ENCODE measurements at places on chromosomes 4 and X.

DNA sequence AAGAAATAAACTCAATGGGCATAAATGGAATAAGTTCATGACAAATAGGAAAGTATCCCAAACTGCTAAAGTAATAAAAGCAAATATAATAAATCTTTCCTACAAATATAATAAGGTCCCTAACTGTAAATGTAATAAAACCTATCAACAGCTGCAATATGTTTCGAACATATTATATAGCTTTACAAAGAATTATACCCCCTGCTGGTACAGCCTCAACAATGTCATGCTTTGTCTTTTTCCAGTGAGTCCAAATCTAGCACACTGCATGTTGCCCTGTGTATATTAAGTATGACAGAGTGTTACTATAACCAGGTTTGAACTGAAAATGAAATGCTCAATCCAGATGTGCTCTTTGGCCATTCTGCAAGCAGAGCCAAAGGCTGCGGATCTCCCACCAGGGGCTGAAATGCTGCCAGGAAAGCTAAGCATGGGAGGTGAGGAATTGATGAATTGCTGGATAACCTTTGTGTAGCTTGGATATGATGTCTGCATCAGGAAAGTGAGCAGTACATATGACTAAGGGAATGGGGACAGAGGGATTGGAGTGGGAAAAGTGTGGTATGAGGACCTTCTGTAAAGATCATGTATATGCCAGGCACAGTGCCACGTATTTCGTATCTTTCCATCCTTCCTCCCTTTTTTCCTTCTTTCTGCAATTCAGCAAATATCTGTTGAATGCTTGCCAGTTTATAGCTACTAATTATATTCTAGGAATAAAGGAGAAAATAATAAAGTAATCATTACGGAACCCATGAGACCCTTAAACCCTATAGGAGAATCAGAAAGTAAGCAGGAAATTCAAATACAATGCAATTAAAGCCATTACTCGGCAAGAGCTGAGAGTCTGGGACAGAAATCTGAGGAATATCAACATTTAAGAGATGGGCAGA is 954.6 kb upstream of the LCORL start:
- no peak for DNase-seq

GRCh38 chr4:37573566-37573965 is 112.6 kb downstream of the RELL1 start:
- DNase-seq: no peak

DNA sequence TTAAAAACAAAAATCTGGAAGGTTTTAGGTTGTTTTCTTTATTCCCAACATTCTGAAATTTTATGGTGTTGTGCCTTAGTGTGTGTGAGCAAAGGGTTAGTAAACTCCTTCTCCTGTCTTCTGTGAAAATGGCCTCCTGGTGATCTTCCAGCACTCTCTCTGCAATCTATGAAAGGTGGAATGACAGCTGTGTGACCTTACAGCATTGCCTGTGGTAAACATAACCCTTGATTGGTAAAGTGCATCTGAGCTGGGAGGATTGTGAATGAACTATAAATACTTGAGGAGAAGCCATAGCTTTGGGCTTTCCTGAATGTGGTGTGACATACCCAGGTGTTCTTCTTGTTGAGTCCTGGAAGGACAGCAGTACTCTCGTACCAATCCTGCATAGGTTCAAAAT is 10.0 kb downstream of the ART3 start:
- DNase-seq: no peak

DNA sequence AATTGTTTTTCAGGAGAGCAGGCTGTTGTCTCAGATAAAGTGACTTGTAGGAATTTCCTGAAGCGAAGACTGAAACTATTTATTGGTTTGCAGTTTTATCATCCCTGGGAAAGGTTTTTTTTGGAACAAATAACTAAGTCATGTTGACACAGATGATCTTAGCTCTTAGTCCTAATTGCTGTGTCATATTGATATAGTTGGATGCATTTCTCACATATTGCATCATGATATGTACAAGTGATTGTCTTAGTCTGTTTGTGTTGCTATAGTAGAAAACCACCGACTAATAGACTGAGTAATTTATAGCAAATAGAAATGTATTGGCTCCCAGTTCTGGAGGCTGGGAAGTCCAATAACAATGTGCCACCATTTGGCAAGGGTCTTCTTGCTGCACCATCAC is 397.5 kb upstream of the PPP1R2C start:
- no peak for DNase-seq

DNA sequence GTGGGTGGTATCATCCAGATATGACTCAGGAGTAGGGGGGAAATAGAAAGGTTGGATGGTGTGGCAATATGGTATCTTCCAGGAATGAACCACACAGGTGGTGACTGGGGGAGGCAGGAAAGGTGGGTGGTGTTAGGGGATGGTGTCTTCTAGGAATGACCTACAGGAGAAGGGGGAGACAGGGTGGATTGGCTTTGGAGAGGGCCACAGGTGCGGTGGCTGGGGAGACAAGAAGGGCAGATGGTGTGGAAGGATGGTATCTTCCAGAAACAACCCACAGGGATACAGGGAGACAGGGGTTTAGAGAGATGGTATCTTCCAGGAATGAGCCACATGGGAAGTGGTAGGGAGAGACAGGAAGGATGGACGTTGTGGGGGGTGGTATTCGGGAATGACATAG is 64.0 kb downstream of the MAOA start:
- DNase-seq: no peak

DNA sequence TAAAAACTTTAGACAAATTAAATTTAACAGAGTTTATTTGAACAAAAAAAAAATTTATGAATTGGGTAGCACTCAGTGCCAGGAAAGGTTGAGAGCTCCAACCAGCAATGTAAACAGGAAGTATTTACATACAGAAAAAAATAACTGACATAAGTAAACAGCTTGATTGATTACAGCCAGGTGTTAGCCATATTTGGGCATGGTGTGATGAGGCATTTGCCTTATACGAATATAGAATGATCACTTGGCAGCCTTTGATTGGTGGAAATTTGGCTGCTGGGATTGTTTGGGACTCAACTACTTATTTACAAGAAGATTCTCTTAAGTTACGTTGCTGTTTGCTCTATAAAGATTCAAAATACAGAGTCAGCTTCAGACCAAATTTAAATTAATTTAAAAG is 172.0 kb downstream of the ADAM29 start:
- no peak for DNase-seq

DNA sequence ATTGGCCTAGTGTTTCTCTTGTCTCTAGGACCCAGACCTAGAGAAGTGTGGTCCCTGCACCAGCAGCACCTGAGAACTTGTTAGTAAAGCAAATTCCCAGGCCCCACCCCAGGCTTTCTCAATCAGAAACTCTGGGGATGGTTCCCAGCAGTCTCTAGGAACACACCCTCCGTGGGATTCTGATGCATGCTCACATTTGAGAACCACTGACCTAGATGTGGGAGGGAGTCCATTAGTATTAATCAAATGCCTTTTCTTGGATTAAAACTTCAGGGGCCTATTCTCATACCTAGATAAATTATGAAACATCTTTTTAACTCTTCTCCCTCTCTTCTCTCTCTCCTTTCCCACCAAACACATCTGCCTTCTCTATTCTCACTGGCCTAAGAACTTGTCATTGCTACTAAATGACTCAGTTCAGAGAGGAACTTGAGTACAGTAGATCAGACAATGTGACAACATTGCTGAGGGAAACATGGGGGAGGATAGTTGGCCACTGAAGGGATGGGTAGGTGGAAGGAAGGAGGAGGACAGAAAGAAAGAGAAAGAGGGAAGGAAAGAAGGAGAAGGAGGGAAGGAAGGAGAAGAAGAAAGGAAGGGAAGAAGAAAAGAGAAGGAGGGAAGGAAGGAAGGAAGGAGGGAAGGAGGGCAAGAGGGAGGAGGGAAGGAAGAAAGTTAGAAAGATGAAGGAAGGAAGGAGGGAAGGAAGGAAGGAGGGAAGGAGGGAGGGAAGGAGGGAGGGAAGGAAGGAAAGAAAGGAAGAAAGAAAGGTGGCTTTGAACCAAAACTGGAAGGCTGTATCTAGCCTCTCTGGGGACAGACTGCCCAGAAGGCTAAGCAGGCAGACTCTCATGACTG is 132.7 kb upstream of the MAP3K15 start:
- DNase-seq: no peak

DNA sequence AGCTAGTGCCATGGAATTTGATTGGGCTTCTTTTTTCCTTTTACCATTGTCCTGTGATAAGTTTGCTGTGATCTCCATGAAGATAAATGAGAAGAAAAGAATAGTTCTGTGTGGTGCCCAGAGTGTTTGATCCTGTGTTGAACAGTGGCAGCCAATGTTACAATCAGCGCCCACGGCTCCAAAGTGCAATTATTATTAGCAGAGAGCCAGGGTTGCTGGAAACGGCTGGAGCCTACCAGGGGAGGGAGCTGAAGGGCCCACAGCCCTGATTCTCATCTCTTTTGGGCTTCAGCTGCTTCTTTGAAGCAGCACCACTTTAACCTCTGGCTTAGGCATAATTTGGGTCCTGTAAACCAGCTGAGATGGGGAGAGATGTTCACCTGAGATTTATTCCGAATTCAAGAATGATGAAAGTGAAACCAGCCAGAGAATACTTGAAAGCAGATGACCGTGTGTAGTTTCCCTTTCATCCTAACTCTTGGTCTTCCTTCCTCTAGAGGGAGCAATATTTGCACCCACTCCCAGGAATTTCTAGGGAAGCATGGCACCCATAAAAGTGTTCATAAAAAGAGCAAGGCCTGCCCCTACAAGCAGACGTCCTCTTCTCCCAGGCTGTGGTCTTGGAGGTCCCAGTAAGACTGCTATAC is 298.3 kb downstream of the EVC2 start:
- no peak for DNase-seq

DNA sequence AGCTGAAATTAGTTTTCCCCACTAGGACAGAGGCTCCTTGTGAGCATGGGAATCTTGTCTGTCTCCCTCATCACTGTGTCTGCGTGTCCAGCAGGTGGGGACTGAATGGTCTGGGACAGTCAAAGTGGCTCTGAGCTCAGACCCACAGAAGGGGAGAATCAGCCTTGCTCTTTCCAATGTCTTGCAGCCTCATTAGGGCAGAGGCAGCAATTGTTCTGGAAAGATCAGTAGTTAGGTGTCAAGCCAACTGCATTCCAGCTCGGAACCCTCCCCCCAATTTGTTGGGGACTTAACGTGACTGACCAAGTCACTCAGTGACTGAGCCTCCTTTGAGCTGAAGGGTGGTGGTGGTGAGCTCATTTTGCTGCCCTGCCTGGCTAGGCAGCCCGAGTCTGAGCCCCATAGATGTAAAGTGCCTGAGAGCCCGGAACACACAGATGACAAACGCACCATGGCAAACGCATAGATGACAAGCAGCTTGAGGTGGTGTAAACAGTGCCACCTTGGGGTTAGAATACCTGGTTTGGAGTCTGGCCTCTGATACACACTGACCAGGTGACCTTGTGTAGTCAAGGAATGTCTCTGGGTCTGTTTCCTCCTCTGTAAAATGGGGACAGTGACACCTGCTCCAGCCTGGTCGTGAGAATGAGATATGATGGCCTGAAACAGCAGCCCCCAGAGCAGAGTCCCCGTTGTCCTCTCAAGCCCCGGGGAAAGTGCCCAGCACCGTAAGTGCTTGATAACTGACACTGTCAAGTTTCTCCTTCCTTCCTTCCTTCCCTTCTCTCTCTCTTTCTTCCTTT is 2.7 kb upstream of the SORCS2 start:
- no peak for DNase-seq

DNA sequence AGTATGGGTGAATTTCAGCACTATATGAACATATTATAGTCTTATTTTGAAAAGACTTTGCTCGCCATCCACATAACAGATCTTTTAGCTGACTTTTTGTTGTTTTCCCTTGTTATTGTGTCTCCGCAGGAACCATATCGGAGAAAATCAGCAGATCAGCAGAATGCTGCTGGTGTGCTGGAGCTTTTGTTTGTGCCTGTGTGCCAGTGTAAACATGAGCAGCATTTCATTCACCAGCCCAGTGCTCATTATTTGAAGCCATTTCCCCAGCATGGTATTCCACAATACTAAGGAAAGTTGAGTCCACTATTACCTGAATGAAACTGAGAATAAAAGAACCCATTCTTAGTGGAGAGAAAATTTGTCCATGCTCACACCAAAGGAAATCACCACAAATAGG is 261.8 kb upstream of the ARX start:
- DNase-seq: no peak

- no peak for DNase-seq
These were observed 48.8 kb downstream of the MAP7D2 start for GRCh38 chrX:20067709-20068561.

All from stimulated activated CD8-positive, alpha-beta memory T cell treated with anti-CD3 and anti-CD28 coated beads, Interleukin-4, amount 100 ng/mL, for 24 hours (primary cell).